Cardiac septum (tissue), 1 donor: ENCODE measurements at places on chromosomes 16 and 17. TPM values are rescaled to one million over a fixed set of nuclear protein-coding genes. Genes with fewer than 3 reads are reported as not detected.

CCDC92B gene
- 0.13 TPM for total RNA-seq

WFIKKN2 gene
- 0.19 TPM for total RNA-seq

GRCh38 chr17:66963909-66964771, at the start of gene CACNG4:
CACNG4 (plus strand) TSS chr17:66964707; CDS start chr17:66964912, 205 bp downstream.
- no peak for DNase-seq

DNA sequence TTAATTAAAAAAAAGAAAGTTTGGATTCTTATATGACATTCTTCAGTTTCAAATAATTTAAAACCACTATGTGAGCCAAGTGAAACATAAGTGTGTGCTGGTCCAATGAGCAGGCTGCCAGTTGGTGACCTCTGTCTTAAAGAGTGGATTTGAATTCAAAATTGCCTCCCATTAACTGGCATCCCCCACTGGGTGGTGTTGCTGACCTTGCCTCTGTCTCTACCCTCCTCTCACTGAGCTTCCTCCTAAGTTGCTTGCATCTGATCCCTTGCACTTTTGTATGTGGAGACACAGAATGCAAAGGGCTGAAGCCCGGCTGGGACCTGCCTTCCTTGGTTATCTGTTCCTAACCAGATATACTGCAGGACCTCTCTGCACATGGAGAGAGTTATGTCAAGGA, 160.6 kb downstream of the CYLD start:
- no peak for DNase-seq

TLE7 gene
- total RNA-seq = not detected

TMEM235 gene
- total RNA-seq = not detected

PRR11 gene
- total RNA-seq = 0.78 TPM

GEMIN4 gene
- 10.9 TPM for total RNA-seq

GRCh38 chr16:4859900-4860255, 12.6 kb downstream of the UBN1 start:
- DNase-seq = no peak

- no peak for DNase-seq
Observed at GRCh38 chr17:39365242-39365641, 36.2 kb downstream of the FBXL20 start.

- no peak for DNase-seq
Observed at GRCh38 chr17:51491416-51491815, 231.1 kb downstream of the UTP18 start.

KIF18B gene
- 0.13 TPM for total RNA-seq

GRCh38 chr16:46768809-46769208, 20.7 kb upstream of the MYLK3 start:
- no peak for DNase-seq

DNA sequence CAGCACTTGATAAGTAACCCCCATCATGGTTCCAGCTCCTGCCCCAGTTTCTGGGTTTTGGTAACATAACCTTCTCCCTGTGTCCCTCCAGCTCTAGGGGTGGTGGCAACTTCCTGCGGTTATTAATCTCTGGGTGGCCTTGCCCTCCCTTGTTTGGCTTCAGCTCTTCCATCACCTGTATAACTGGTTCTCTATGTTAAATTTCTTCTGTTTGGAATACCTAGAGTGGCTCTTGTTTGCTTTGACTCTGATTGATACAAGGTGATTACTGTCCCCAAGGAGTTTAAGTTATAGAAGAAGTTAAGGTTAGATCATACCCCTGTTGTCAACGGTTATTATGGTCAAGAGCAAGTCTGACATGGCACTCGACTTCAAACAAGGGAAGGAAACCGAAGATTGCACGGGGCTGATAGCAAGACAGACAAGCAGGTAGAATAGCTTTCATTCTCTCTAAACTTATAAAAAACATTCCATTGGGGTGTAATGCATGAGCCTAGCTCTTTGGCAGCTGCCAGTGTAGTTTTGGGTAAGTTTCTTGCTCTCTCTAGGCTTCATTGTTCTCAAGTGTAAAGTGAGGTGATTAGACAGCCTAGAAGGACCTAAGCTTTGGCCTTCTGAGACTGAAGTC, 11.0 kb upstream of the CCR7 start:
- no peak for DNase-seq

ITGAL gene
- 2.9 TPM for total RNA-seq
